ENCODE measurements at places on chromosomes 7 and 10.

DNA sequence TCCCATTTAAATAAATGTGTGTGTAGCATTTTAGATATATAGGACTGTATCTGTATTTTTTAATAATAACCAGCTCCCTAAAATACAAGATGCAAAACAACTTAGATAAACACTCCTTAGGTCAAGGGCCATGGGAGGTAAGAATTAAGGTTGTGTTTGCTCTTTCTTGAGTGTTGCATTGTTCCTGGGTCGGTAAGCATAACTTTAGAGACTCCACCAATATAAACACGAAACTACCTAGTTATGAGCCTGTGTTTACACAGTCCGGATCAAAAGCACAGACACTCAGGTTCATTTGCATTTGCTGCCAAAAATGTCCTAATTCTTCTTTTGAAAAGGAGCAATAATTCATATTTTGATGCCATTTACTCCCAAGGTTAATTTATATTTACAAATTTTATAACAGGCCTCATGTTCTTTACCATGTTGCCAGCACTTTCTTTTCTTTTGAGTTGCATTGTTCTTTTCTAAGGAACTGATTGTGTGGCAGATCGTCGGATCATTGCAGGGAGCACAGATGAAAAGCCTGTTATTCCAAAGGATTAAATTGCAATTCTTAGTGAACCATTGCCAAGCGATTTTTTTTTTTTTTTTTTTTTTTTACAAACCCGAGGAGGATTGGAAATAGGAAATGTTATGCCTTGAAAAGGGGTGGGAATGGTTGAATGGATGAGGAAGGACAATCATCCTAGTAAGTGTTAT is 45.8 kb upstream of the GLCCI1 start:
- DNase-seq, result no peak

DNA sequence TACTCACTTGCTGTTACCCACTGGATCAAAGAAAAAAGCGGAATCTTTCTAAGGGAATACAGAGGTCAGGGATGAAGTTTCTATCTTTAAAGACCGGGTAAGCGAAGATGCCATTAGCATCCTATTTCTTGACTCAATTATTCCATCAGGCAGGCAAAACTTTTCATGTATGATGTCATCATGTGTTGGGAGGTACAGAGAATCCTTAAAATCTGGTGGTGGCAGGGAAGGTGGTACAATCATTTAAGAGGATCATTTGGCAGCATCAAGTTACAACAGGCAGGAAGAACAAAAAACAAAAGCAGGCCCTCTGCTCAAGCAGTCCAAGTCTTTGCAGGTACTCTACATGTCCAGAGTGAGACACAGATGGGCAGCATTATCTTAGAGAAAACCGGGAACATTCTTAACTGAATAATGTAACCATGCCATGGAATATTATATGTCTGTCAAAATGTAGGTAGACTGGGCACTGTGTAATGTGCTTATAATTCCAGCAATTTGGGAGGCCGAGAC is 3.8 kb downstream of the URGCP start:
- no peak for DNase-seq

- DNase-seq, result no peak
Observed at GRCh38 chr7:48098846-48099245, 9.8 kb downstream of the UPP1 start.

DNA sequence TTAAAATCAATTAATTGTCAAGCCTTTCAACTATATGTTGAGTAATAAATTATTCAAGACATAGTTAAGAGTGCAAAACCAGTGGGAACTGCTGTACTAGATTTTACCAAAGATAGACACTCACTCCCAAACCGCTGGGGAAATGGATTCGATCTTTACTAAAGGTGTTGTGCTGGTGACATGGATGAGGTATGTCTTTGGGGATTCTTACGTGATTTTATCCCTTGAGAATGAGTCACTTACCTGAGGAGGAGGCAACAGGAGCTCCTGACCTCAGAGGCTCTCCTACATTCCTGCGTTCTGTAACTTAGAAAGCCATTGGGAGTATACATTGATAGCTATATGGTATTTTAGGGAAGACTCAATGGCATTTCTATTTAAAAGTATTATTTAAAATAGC is 165.5 kb downstream of the PKD1L1 start:
- DNase-seq, result no peak

GRCh38 chr10:36202881-36203280 is 560.8 kb upstream of the FZD8 start:
- no peak for DNase-seq

GRCh38 chr7:50333221-50333651 is 28.7 kb downstream of the IKZF1 start:
- no peak for DNase-seq

GRCh38 chr7:73700069-73700423 is 16.6 kb downstream of the BUD23 start:
- DNase-seq, result no peak

DNA sequence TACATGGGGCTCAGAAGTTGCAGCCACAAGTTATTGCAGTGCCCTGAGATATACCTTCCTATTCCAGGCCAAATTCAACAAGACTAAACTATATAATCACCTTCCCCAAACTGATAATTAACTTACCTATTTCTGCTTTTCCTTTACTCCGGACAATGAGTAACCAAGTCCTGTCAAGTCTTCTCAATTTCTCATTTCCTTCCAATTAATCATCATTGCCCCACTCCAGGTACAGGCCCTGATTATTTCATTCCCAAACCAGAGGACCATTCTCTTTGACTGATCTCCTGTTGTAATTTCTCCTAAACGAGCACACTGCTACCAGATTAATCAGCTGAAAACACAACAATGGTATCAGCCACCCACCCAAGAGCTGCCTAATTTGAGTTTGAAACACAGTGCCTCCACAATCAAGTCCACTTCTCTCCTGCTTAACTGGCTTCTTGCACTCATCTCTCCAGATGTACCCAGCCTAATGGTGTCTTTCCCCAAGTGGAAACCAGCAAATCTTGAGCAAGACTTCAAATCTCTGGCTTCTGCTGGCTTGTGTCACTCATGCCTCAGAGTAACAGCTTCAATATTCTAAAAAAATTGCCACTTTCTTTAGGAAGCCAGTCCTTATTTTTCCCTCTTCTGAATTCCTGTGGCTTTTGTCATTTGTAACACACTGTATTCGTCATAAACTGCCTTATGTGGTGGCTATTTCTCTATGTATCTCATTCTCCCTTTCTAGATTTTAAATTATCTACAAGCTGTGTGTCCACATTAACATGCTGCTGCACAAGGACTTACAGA is 89.1 kb downstream of the CDK6 start:
- DNase-seq, result no peak

- no peak for DNase-seq
Observed at GRCh38 chr7:80259-81067, 111.9 kb upstream of the FAM20C start.

DNA sequence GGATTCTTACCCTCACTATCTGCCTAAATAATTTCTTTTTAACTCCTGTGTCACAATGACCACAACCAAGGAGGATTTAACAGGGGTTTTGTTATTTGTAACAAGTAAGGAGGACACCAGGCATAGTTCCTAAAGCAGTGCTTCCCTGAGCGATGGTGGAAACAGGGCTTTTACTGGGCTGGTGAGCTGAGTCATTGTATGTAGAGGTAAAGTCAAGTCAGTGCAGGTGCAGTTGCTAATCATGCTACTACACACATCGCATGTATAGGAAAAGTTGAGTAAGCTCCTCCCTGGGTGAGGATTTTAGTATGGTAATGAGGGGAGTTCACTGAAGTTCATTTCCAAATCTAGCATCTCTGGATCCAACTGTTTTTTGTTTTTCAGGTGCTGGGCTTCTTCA is 22.9 kb upstream of the ABCA13 start:
- no peak for DNase-seq

GRCh38 chr10:34766266-34766600 is 48.9 kb downstream of the PARD3 start:
- no peak for DNase-seq

- no peak for DNase-seq
Observed at GRCh38 chr10:4006858-4007257, 221.8 kb upstream of the KLF6 start.

DNA sequence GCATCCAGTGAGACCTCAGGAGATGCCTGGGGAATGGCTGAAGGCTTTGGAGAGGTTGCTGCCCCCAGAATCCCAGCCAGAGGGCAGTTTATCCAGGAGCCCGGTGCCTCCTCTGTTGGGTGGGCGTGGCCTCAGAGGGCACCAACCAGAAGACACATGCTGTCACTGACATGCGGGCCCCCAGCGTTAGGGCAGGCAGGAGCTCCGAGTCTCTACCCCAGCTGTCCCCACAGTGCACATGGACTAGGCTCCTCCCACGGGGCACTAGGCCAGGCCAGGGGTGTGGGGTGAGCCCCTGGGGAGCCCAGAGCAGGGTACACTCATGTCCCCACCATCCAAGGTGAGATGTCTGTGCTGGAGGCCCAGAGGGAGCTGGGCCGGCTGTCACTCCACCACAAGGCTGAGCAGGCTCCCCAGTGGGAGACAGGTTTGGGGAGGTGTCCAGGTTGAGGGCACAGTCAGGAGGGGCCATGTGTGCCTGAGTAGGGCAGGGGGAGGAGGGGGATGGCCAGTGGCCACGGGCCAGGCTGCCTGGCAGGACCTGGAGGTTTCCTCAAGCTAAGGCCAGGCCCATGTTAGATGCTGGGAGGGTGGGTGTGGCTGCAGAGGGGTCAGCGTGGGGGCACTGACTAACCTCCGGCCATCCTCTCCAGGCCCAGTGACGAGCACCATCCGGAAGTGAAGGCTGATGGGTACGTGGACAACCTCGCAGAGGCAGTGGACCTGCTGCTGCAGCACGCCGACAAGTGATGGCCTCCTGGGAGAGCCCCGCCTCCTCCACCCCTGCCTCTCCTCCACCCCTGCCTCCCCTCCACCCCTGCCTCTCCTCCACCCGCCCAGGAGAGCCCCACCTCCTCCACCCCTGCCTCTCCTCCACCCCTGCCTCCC is 131.3 kb downstream of the FAM53B start:
- DNase-seq, result no peak

DNA sequence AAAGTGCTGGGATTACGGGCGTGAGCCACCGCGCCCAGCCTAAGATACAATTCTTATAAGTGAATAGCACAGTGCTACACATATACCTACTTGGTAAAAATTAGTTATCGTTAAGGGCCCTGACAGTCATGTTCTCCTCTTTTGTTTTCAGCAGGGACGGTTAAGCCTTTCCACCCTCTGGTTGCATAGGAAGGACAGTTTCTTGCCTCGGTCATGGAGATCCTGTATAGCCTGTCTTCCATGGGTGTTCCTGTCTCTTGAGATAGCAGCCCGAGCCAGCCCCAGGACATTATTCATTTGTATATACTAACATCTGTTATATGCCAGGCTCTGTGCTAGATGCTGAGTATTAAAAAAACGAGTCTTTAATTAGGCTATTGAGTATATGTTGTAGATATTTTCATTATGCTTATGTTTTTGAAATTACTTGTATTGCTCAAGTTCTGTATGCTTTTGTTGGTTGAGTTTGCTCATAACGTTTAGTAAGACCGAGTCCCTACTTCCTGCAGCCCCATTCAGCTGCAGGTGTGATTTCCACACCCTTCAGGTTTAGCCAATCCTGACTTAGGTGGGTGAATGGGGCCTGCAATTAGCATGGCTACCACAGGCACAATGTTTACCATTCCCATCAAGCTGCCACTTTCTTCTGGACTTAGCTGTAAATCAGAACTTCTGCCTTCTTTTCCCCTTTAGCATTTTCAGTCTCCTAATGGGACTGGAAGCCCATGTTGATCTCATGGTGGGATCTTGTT is 24.8 kb downstream of the CCSER2 start:
- DNase-seq, result no peak

- DNase-seq, result no peak
Observed at GRCh38 chr10:44967616-44968015, 8.0 kb downstream of the RASSF4 start.

GRCh38 chr10:104641937-104642657 is 1.0 kb downstream of the SORCS3 start:
- no peak for DNase-seq

- no peak for DNase-seq
Observed at GRCh38 chr7:88628363-88629085, 131.0 kb upstream of the ZNF804B start.

- DNase-seq, result no peak
Observed at GRCh38 chr7:149500910-149501309, 3.3 kb upstream of the ZNF746 start.

DNA sequence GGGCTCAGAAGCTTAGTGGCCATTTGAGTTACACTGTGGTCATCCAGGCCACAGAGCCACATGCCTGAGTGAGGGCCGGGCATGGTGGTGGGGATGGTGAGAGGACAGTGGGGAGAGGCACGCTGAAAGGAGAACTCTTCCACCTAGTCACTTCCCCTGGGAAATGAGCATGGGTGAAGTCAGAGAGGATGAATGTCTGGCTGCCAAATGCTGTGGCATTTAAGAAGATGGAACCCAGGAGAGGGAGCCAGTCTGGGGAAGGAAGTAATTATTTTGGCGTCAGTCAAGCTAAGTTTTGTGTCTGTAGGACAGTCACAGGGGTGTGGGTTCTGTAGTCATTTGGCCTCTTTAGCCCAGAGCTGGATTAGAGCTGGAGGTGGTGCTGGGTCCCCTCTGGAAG is 86.0 kb upstream of the PODXL start:
- no peak for DNase-seq

GRCh38 chr7:134619627-134620331 is 26.9 kb upstream of the BPGM start:
- DNase-seq, result no peak
